ENCODE measurements at places on chromosomes 3 and 15.
A peak's percentile ranks its signal among the peaks of the same experiment; 100 is the strongest.

DNA sequence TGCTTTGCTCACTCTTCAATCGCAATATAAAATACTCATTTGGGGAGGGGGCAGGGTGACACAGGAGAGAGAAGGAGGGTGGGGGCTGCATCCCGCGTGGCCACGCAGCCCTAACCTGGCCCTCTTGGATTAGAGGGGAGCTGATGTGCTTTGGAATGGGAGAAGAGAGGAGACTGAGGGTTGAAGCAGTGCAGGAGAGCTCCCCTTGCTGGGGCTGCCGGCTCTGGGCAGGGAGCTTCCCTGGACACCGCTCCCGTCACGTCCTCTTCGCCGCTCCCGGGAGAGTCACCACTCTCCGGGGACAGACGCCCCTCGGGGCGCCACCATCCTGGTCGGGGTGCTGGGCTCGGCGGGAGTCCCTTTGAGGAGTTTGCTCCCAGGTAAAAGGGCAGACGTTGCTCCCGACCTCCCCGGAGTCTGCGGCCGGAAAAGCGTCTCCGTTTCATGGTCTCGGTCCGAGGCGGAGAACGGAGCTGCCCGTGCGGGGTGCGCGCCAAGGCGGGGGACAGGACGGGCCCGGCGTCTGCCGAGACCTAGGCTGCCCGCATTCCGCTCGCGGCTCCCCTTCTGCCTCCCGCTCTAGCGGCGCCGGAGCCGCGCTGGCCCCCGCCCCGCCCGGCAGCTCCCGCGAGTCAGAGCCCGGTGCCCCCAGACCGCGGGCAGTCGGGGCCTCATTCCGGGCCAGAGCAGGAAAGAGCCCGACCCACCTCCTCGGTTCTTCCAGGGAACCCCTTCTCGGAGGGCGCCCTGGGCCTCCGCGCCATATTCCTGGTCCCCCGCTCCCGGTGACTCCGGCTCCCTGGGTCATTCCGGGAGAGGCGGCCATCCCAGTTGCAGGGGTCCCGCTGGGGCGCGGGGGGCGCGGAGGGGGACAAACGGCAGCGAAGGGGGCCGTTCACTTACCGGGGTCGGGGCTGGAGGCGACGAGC, 603 bp downstream of the SLC7A14 start:
- peak; percentile 83 for DNase-seq

GRCh38 chr3:128517648-128518047, 24.6 kb upstream of the GATA2 start:
- DNase-seq, result no peak

DNA sequence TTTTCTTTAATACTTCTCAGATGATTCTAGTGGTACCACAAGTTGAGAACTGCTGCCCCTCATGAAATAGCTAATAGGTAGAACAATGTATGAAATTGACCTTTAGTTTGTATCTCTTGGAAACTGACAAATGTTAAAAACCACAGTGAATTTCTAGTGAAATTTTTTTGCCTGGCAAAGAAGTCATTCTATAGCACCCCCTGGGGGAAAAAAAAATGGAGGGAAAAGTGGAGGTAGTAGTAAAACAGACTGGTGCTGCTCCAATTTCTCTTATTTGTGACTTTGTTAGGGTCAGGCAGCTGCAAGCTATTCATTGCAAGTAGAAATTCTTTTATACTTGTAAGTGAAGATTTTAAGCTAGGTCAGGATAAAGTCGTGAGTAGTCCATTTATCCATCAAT, 605.0 kb downstream of the NLGN1 start:
- no peak for DNase-seq

GRCh38 chr3:114417675-114418074, 123.8 kb downstream of the TIGIT start:
- DNase-seq, result no peak

GRCh38 chr15:48388016-48388851, 57.0 kb downstream of the DUT start:
- DNase-seq, result no peak

DNA sequence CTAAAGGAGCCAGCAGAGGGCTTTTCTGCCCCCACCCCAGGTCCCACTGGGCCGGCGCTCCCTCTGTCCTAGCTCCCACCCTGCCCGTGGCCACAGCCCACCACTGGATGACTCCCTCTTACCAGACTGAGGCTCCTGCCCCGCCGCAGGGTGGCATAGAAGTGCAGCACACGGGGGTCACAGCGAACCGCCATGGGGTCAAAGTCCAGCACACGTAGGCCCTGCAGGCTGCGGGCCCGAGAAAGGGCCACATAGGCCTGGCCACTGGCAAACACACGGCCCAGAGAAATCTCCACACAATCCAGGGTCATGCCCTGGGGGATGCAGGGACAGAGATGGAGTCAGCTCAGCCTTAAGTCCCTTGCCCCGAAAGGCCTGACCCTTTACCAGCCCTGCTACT, 9.0 kb downstream of the PIF1 start:
- DNase-seq, result peak; percentile 29

- no peak for DNase-seq
Observed at GRCh38 chr3:150925751-150926201, 20.5 kb upstream of the MINDY4B start.

GRCh38 chr3:12327021-12327420, 38.2 kb downstream of the PPARG start:
- DNase-seq, result no peak

- DNase-seq, result no peak
Observed at GRCh38 chr3:29202378-29202777, 78.5 kb upstream of the RBMS3 start.

DNA sequence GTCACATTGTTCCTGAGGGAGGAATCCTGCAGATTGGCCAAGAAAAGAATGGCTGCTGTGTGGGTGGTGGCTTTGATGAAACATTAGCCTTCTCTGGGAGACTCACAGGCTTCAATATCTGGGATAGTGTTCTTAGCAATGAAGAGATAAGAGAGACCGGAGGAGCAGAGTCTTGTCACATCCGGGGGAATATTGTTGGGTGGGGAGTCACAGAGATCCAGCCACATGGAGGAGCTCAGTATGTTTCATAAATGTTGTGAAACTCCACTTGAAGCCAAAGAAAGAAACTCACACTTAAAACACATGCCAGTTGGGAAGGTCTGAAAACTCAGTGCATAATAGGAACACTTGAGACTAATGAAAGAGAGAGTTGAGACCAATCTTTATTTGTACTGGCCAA, 6.1 kb downstream of the PTX3 start:
- DNase-seq, result no peak

DNA sequence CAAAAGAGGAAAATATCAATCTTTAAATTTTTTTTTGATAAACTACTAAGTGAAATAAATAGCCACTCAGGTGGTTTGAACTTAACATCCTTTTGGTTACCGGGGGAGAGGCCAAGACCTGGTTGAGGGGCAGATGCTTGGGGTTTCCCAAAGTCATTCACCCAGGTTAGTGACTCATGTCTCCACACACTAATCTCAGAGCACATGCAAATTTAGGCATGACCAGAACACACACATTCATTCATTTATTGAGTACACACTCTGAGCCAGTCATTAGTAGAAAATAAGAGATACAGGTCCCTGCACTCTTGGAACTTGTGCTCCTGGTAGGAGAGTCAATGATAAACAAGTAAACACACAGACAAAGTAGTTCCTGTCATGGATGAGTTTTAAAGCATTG, 7.3 kb downstream of the ILDR1 start:
- no peak for DNase-seq

- DNase-seq, result peak; percentile 95
Observed at GRCh38 chr3:50263478-50264382, 5.2 kb upstream of the SEMA3B start.

DNA sequence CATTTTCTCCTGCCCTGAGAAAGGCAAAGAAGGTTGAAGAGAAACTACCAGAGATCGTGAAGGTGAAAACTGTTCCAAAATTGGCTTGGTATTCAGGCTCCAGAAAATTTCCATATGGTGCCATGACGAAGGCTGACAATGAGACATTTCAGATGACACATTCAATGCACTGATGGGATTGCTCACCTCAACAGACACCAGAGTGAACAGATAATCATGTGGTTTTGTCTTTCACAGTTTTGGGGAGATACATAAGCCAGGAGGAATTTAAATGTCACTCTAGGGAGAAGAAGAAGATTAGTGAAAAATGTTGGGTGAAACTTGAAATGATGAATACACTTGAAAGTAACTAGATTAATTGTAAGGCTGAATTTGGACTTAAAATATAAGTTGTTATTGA, 339.7 kb upstream of the EPHA3 start:
- DNase-seq, result peak; percentile 19

DNA sequence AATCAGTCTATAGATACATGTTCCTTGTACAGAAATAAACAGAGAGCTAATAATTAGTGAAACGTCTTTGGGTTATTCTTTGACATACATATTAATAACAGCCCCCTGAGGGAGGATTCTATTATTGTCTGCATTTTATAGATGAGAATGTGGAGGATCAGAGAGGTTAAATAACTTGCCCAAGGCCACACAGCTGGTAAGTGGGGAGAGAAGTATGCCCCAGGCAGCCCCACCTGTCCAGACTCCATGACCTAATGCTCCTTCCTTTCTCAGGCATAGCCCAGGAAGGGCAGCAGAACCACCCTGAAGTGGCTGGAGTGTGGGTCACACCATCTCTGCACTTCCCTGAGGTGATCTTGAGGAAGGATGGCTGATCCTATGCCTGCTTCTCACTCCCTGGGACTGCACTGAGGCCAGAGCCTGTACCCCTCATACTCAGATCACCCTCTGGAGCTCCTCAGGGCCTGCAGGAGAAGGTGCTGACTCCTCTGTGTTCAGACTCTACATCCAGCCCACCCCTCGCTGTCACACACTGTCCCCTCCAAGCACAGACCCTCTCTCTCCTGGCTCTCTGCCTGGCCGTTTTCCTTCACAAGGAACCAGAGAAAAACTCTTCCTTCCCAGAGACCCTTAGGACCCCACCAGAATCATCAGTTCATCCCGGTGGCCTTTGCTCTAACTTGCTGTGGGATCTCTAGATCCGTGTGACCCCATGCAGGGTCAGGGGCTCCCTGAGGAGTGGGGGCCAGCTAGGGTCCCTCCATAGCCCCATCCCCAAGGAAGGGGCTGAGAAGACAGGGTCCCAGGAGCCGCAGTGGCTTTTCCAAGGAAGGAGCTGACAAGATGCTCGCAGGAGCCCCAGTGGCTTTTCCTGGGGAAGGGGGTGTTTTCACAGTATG, 4.4 kb upstream of the HHATL start:
- DNase-seq, result peak; percentile 66

DNA sequence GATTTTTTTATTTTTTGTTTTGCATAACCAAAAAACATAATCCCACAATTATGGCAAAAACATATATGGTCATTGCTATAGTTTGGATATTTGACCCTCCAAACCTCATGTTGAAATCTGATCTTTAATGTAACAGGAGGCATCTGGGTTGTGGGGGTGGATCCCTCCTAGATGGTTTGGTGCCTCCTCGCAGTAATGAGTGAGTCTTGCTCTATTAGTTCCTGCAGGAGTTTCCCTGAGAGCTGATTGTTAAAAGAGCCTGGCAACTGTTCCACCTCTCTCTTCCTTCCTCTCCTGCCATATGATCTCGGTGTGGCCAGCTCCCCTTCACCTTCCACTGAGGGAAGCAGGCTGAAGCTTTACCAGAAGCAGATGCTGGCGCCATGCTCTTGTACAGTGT, 33.2 kb upstream of the TRIM59 start:
- DNase-seq, result no peak

DNA sequence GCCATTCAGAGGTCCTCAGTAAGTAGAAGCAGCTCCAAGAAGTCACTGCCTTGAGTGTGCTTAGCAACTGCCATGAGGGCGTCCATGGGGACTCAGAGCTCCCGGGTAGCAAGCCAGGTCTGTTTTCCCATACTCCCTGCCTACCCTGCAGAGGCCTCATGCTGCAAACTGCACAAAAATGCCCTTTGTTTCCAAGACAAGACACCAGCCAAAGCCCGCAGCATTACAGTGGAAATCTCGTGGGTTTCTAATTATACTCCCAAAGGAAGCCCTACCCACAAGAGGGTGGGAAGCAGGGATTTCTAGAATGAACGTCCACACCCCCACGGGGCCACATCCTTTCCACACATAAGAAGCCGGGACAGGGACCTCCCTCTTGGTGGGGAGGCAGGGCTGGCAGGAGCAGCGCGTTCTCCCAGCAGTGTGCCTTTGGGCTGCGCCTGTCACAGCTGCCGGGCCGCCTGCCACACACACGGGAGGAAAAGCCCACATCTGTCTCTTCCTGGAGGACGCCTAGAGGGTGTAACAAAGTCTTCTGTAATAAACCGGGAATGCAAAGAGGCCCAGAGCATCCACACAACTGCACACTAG, 31.1 kb downstream of the FAM174B start:
- DNase-seq, result no peak

DNA sequence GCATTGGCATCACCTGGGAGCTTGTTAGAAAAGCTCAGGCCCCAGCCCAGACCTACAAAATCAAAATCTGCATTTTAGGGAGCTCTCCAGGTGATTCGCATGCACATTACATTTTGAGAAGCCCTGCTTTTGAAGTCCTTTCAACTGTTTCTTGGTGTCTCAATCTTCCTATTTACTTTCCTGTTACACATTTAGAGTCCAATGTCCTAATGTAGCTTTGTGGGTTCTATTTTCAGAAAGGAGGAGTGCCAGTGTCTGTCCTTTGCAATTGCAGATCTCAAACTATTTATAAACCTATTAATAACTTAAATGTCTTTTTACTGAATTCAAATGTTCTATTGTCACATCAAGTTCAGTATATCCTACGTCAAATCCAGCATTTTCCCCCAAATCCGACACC, 27.8 kb upstream of the MYRIP start:
- no peak for DNase-seq

DNA sequence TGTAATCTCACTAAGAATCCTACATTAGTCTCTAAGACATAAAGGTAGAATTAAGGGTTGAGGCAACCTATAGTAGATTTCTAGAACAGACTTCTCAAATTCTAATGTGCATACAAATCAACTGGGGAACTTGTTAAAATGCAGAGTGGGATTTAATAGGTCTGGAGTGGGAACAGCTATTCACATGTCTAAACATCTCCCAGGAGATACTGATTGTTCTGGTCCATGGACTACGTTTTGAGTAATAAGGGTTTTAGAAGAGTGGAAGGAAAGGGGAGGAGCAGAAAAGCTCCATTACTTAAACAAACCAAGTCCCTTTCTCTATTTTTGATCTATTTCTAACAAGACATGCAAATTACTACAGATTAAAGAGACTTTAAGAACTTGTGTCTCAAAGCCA, 524.8 kb downstream of the TUSC7 start:
- no peak for DNase-seq

DNA sequence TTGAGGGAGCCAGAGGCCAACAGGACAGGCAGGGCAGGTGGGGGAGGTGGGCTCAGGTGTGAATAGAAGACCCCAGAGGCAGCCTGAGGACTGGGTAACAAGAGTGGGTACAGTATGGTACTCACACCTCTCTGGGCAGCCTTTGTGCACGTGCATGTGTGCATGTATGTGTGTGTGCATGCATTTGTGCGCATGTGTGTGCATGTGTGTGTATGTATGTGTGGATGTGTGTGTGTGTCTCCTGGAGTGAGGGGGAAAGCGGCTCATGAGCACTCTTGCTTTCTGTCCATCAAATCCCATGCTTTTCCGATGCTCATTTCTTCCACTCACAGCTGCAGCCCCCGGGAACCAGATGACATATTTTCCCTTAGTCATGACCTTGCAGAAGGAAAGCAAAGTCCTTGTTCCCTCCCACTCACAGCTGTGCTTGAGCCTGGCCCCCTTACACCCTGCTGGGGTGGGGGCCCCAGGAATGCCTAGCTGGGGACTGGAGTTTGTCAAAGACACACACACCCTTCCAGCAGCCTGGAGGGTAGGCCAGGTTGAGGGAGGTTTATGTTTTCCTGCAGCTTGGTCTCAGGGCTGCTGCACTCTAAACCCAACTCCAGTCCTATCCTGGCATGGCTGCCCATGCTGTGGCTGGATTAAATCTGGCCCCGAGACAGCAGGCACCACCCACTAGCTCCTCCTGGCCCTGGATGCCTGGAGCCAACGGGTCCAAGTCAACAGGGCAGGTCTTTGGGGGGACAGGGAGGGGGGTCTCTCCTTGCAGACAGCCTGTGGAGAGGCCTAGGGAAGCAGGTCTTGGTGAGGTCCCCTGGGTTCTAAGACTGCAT, 22.5 kb downstream of the CCDC33 start:
- peak; percentile 23 for DNase-seq

Measured in osteoblast (primary cell).